ENCODE measurements at places on chromosomes 2 and 18.

- no peak for DNase-seq
These were observed 153.7 kb upstream of the VRK2 start for GRCh38 chr2:57892920-57893319.

DNA sequence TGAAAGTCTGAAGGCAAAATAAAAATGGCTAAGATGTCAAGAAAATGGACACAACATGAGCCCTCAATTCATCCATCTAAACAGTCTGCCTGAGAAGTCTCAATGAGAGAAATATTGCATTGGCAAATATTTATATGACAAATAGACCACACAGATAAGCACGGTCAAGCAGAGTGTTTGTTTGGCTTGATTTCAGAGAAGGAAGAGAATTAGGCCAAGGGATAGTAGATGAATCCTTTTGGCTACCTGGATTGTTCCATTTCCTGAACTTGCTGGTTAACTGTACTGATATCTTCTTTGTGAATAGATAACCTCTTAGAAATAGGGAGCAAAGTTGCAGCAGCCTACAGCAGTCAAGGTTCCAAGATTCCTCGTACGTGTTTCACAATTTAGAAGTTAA is 129.6 kb downstream of the RBMS1 start:
- DNase-seq = no peak

DNA sequence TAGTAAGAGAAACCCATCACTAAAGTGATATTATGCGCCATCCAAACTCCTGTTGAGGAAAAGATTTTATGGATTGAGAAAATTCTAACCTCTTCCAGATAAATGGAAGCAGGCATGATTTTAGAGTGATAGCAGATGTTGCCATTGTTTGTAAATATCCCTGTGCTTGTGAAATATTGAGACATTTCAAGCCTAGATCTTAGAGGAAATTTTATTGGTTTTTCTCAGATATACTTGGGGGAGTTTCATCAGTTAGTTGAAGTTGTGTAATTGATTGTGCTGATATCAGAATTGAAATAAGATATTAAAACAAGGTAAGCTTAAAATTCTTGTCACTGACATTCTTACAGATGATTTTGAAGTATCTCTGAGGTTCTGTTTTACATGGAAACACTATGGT is 390.9 kb upstream of the FANCL start:
- no peak for DNase-seq

- no peak for DNase-seq
These were observed 228.4 kb upstream of the SLC39A10 start for GRCh38 chr2:195428673-195429072.

GRCh38 chr2:22481486-22482259 is 903.3 kb upstream of the KLHL29 start:
- DNase-seq = no peak

DNA sequence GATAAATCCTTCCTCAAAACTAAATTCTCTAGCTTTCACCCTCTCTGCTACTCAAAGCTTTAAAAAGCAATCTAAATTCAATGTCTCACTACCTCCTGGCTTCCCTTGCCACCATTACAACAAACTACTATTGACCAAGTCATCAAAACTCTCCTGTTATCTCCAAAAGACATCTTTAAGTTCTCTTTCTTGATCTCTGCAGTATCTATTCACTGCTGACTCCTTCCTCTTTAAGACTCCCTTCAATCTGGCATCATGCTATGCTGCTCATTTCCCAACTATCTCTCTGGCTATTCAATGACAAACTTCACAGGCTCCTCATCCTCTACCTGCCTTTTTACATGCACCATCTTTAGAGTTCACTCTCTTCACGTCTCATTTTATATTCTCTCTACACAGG is 5.9 kb downstream of the PPP3R1 start:
- DNase-seq = no peak

DNA sequence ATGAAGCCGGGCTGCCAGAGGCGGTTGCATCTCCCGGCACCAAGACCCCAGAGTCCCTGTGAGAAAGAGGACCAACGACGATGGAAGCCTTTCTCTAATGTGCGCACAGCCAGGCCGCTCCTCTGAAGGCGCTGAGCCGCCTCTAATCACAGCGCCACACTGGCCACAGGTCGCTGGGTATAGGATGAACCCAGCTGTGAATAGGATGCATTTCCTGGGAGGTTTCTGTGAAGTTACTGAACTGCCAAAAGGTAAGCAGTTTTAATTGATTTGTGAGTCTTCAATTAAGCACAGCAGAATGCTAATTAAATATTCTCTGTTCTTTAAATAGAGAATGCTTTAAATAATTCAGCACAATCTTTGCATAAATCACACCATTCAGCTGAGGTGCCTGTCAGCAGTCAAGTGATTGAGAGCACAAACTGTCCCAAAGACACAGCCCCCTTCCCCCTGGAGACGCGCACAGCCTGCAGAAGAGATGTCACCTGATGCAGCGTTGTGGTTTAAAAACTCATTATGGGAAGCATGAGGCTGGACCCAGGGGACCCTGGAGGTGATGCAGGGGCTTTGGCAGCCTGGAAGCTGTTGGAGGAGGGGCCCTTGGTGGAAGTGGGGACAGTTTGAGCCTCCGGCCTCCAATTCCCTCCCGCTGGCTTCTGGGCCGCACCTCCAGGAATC is 98.1 kb downstream of the RTP5 start:
- no peak for DNase-seq

- DNase-seq = no peak
These were observed 64.5 kb downstream of the ROCK1 start for GRCh38 chr18:21047126-21047525.

All from stimulated activated CD4-positive, alpha-beta T cell treated with anti-CD3 and anti-CD28 coated beads, Interleukin-15, amount 100 ng/mL, for 1 hour (primary cell).